ENCODE measurements at places on chromosomes 16 and 17.

DNA sequence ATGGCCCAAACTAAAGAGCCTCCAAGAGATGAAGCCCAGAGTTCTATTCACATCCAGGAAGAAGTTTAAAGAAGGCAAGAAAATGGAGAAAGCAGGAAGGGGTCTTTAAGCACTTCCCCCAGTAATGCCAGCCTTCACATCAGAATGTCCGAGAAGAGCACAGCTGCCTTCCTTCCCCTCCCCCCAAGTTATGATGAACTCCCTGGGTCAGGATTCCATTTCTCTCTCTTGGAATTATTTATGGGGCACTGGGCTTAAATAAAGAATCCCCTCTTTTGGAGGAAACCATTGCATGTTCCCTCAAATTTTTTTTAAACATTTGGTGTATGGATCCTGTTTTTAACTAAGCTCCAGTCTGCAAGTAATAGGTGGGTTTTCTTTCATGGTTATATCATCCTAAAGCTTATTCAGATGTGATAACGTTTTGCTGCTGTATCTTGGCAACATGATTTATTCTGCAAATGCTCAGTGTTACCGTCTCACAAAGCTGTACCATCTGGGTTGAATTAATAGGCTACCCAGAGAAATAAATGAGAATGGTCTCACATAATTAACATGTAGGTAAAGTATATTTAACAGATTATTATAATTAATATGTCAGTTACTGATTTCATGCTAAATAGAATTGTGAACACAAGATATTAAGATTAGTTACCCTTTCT is 160.9 kb upstream of the TOX3 start:
- no peak for DNase-seq

DNA sequence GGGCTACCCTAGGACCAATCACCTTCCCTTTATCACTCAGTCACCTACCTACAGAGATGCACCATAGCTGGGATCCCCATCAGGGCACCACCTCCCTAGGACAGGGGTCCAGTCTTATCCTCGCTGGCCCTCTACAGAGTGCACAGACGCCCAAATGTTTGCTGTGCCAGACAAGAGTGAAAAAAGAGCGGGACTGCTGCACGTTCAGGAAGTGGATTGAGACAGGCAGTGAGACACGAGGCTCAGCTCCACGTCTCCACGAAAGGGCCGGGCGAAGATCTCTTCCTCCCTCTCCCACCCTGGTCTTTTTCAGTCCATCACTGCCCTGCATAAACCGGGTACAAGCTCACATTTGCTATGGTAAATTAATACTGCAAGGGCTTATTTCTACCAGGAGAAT is 95.5 kb downstream of the ZFHX3 start:
- no peak for DNase-seq

DNA sequence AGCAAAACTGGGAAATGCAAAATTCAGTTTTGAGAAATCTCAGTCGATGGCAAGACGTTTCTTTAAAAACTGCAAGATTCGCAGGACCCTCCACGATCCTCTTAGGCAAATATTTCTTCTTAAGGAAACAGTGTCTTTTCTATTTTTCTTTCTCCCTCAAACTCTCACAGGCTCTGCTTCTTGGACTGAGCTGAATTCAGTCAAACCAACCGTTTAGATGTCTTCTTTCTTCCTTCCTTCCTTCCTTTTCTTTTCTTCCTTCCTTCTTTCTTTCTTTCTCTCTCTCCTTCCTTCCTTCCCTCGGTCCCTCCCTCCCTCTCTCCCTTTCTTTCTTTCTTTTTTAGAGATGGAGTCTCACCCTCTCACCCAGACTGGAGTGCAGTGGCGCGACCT is 67.2 kb upstream of the AXIN2 start:
- no peak for DNase-seq

DNA sequence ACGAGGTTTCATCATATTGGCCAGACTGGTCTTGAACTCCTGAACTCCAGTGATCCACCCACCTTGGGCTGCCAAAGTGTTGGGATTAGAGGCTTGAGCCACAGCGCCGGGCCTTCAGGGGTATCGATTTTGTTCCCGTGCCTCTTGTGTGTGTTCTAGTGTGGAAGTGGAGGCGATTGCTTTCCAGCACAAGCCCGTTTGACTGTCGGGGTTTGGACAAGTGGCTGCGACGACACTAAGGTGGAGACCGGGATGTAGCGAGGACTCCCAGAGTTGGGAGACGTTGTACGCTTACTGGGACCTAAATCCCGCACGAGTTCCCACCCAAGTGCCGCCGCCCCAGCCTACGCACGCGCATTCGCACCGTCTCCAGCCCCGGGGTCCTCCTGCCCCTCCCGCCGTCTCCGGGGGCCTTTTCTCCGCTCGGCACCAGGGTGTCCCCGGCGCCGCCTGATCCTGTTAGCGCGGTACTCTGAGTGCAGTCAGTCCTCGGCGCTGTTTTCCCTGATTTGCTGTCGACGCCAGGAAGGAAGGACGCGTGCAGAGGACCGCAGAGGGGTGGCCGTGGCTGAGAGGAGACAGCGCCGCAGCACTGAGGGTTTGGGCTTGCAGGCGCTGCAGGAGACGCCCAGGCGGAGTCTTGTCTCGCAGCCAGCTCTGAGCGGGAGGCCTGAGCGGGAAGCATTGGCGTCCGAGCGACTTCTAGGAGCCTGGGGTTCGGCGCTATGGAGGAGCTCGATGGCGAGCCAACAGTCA is at the start of gene NUP85:
Gene NUP85 (plus strand): TSS at position 643 of the 756 bp plus-strand sequence. CDS start 83 bp downstream, at position 726.
- peak; percentile 93 for DNase-seq

DNA sequence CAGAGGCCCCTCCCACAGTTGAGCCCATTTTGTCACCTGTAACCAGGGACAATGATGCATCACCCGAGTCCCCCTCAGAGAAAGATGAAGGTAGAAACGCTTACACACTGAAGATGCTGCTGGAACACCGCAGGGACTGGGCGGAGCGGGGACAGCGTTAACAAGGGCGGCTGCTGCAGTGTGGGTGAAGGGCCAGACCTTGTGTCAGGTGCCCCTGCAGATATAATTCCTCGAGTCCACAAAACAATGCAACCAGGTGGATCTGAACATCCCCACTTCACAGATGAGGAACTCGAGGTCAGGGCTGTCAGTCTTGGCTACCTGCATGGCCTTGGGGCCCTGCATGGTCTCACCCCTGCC is 6.3 kb upstream of the MAPK7 start:
- DNase-seq = no peak

GRCh38 chr16:49213594-49213993 is 68.0 kb downstream of the CBLN1 start:
- no peak for DNase-seq

DNA sequence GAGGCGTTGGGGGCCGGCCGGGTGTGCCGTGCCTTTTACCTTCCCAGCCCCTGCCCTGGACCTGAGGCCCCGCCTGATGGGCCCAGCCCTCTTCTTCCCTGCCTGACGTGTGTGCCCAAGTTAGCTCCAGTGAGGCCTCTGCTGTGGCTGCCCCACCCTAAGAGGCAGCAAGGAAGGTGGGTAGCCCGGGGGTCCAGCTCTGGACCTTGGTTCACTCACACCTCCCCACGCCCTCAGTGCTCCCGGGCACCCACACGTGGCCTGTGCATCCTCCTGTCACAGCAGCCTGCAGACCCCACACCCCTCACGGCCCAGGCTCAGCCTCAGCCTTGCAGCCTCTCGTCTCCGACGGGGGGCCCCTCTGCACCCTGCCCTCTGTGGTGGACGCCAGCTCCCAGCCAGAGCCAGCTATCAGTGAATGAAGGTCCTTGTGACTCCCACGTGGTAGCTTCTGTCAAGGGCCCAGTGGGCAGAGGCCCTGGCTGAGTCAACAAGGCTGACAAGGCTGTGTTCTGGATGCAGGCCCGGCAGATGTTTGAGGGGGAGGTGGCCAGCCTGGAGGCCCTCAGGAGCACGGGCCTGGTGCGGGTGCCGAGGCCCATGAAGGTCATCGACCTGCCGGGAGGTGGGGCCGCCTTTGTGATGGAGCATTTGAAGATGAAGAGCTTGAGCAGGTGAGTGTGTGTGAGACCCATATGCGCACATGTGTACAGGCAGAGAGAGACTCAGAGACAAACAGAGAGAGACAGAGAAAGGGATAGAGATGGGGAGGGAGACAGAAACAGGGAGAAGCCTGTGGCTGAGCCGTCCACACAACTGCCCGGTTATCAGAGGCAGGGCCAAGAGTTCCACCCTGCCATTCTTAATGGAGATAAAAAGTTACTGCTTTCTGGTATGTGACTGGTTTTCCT is 2.8 kb downstream of the FN3K start:
- DNase-seq = no peak

- DNase-seq = no peak
These were observed 655 bp downstream of the ATXN1L start for GRCh38 chr16:71846431-71846830.

- DNase-seq = no peak
These were observed 55.2 kb downstream of the ARSG start for GRCh38 chr17:68346448-68346847.

DNA sequence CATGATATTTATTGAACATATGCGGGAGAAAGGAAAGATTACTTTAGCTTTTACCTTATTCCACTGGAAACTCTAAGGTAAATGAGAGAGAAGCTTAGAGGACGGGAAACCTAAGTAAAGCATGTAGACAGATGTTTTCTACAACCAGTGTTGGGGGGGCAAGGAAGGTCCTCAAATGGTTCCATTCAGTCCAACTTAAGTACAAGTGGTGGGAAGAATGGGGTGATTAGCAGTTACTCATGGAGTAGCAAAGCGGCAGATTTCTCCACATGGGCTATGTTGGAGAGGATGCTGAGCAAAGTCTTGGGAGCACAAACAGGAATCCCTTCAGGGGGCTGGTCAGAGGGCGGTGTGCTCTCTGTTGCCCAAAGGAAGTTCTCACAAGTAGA is 78.6 kb downstream of the YPEL2 start:
- no peak for DNase-seq

DNA sequence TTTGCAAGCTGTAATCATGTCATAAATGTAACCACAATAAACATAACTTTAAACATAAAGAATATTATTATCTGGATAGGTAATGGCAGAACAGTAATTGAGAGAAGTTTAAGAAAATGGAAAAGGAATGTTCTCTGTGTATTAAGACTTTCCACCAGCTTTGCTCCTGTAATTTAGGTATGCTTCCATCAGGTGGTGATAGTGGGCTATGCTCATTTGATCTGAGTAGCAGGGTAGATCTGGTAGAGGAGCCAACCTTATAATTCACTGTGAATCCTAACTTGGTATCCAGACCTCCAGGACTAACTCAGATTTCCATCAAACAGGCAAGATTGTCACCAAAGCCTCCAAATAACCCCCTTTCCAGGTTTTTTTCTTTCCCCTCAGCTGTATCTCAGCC is 137.9 kb upstream of the ZKSCAN2 start:
- DNase-seq = no peak

DNA sequence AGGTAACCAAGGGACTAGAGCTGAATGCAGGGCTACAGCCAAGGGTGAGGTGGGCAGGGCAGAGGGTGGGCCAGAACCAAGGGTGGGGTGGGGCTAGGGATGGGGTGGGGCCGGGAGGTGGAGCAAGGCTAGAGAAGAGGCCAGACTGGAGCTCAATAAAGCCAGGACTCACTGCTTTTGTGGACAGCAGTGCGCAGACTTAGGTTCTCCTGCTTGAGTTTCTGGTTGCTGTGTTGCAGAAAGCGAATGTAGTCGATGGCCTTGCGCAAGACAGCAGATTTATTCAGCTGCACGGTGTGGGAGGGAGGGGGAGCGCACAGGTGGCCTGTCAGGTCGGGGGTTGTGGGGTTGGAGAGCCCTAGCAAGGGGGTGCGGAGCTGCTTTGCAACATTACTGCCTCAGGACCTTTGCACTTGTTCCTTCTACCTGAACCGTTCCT is 18.7 kb downstream of the SREBF1 start:
- DNase-seq = no peak

GRCh38 chr17:38508954-38509771 is 80.9 kb downstream of the ARHGAP23 start:
- DNase-seq = peak; percentile 41

GRCh38 chr16:55453909-55454308 is 25.1 kb upstream of the MMP2 start:
- DNase-seq = no peak

DNA sequence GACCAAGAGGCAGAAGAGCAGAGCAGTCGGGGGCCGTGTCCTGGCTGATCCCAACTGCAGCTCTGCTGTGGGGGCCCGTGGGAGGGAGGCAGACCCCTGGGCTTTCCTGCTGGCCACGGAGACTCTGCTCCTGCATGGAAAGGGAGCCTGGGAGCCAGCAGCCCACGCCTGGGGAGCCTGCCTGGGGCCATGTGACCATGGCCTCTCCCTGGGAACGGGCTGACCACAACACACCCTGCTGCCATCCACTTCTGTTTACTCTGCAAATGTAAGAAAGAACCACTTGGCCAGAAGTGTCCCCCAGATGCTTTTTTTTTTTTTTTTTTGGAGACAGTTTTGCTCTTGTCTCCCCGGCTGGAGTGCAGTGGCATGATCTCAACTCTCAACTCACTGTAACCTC is 2.0 kb upstream of the TEDC2 start:
- DNase-seq = no peak

- DNase-seq = no peak
These were observed 6.0 kb downstream of the MPG start for GRCh38 chr16:83781-84615.

GRCh38 chr17:56893503-56893902 is 20.3 kb downstream of the TRIM25 start:
- no peak for DNase-seq

DNA sequence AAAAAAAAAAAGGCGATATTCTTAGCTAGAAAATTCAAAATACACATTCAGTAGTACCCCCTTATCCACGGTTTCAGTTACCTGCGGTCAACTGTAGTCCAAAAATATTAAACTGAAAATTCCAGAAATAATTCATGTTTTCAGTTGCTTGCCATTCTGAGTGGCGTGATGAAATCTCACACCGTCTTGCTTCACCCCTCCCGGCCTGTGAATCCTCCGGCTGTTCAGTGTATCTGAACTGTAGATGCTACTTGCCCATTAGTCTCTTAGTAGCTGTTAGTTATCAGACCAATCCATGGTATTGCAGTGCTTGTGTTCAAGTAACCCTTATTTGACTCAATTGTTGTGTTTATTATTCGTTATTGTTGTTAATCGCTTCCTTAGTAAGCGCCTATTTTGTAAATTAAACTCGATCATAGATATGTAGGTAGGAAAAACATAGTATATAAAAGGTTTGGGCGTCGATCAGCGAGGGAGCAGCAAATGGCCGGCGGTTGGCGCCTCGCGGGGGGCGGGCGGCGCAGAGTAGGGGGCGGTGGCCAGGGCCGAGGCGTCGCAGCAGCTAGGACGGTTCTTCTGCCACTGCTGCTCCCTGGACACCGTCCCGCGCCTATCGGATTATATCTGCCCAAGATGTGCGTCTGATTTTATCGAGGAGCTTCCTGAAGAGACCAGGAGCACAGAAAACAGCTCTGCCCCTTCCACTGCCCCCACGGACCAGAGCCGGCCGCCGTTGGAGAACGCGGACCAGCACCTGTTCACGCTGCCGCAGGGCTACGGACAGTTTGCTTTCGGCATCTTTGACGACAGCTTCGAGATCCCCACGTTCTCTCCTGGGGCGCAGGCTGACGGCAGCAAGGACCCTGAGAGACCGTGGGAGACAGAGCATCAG is 39.8 kb upstream of the AKAP1 start:
- DNase-seq = no peak

DNA sequence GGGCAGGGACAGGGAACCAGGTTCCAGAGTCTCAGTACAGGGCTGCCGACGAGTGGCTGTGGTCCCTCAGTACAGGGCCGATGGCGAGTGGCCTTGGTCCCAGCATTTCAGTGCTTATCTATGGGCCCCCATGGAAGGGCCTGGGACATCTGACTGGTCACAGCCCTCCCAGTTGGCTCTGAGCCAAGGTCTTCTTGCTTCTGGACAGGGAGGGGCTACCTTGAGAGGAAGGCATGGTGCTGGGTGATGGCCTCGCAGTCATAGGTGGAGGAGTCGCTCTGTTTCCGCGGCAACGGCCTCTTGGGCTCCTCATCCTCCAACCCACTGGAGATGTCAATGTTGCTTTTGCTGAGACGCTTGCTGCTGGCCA is 32.5 kb downstream of the PIMREG start:
- DNase-seq = no peak

GRCh38 chr17:33125552-33125950 is 133.9 kb downstream of the SPACA3 start:
- DNase-seq = no peak
